ENCODE measurements at places on chromosomes 1 and 21.

GRCh38 chr1:54121482-54122134 is 31.2 kb downstream of the CDCP2 start:
- peak; percentile 72 for DNase-seq

- no peak for DNase-seq
Measured at GRCh38 chr1:192399161-192399560, 82.4 kb downstream of the RGS21 start.

DNA sequence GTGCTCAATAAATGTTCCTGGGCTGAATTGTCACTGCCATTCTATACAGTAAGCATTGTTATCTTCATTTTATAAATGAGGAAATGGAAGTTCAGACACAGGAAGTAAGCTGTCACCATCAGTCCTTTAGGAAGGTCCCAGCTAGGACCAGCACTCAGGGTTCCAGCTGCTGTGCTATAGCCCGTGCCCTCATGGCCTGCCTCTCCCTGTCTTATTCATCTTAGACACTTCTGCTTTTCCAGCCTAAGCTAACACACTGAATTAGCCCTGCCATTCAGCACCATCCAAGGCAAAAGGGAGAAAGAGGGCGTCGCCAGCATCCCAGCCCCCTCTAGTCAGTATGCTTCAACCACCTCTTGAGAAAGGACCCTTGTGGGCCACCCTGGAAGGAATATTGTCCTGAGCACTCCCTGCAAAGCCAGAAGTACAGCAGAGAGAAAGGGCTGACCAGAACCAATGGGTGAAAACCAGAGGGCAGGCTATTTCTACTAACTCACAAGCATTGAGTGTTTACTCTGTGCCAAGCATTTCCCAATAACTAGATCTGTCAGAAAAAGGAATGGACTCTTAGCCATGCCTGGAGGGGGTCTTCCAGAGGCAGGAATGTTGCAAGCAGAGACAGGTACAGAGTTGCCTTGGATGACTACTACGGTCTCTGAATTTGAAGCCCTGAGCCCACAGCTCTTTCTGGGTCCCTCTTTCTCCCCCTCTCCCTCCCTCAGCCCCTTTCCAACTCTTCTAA is 77.9 kb upstream of the NFIA start:
- no peak for DNase-seq

GRCh38 chr1:36464605-36465393 is 615 bp upstream of the MRPS15 start:
- peak; percentile 25 for DNase-seq

- peak; percentile 29 for DNase-seq
Measured at GRCh38 chr1:56146449-56146848, 432.9 kb downstream of the PLPP3 start.

Data from iris pigment epithelial cell (primary cell).